ENCODE measurements at places on chromosomes 3 and 15.

DNA sequence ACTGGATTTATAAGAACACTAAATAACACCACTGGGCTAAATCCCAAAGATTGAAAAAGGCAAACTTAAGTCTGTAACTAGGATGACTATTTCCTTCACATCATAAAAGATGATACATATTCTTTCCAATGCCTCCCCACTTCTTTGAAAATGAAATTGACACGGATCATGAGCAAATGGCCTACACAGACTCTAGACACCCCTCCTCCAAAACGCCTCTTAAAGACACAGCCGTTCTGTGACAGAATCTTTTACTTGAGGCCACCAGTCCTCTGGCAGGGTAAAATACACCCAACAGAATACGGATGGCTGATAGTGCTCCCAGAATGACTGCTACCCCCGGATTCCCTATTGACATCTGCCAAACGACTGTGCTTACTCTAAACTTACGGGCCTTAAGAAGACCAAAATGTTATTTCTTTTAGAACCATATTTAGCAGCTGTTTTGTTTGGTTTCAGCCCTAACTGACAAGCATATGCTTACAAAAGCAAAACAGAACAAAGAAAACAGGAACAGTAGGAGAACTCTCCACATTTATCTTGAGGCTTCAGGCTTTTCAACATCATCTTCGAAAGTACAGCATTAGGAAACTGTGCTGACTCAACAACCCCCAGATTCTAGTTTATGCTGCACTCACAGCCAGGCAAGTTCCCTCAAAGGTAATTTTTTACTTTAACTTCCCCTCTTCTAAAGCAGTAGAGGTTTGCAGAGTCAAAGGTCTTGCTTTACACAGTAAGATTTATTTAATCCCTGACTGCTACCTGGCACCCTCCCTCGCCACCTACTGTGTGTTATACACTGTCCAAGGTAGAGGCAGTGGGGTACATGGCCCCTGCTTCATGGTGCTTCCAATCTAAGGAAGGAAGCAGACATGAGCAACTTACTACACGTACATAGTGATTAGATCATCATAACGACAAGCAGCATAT lies 84.3 kb downstream of the TNIK start:
- no peak for DNase-seq

DNA sequence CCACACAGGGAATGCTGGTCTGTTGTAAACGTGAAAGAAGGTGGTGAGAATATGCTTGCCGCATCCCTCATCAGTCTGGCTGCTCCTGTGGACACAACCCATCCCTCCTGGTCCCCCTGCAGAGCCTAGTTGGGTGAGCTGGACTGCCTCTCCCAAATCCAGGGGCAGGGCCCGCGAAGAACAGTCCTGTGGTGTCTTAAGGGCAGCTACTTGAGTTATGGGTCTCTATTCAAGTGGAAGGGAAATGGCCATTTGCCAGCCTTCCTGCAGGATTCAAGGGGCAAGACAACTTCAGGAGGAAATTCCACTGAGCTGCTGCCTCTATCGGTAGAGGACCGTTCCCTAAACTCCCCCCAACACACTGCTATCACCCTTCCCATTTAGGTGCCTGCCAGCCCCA lies 98.9 kb downstream of the IQSEC1 start:
- DNase-seq: no peak

DNA sequence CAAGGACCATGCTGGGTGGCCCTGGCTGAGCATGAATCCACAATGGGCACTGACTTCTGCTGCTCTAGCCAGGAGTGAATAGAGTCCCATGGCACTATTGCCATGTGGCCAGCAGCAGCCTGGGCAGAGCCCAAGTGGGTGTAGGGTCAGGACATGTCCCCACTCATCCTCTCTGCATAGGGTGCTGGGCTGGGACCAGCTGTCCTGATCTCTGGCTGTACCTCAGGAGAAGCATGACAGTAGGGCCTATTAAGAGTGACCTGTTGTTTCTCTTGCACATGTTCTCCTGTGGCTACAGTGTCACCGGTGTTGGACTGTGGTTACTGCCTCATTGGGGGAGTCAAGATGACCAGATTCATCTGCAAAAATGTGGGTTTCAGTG lies 46.9 kb downstream of the DLEC1 start:
- no peak for DNase-seq

DNA sequence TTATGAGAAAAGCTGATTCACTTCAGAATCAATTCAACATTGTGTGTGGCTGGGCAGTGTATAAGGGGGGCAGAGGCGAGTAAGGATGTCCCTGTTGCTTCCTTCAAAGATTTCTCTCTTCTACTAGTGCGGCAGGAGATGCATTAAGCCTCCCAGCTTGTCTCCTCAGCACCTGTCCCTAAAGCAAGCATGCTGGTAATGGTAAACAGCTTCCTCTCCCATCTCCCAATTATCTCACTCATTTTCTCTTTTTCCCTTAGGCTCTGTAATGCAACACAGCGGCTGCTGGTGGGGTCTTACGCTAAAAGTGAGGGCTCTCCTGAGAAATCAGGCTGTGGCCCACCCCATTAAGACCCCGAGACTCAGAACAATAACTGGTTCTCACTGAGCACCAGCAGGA lies 306.4 kb upstream of the ROPN1 start:
- no peak for DNase-seq

DNA sequence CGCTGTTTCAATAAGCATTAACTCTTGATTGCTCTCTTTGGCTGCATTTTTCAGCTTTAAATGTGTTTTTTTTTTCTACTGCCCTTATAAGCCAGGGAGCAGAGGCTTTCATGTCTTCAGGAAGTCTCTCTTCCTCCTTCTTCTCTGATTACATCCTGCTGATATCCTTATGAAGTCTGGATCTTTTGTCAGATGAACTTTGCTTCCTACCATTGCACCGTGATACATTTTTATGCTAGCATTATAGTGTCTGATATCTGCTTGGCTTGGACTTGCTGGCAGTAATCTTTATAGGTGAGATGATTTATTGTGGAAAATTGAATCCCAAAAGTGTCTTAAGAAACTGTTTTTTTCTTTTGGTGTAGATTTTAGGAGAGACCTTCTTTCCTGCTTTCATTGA lies 160.4 kb upstream of the CFAP20DC start:
- DNase-seq: no peak

- no peak for DNase-seq
Measured at GRCh38 chr3:57900786-57901185, 107.4 kb upstream of the FLNB start.

GRCh38 chr15:57108296-57108695 lies 189.9 kb downstream of the TCF12 start:
- DNase-seq: no peak

DNA sequence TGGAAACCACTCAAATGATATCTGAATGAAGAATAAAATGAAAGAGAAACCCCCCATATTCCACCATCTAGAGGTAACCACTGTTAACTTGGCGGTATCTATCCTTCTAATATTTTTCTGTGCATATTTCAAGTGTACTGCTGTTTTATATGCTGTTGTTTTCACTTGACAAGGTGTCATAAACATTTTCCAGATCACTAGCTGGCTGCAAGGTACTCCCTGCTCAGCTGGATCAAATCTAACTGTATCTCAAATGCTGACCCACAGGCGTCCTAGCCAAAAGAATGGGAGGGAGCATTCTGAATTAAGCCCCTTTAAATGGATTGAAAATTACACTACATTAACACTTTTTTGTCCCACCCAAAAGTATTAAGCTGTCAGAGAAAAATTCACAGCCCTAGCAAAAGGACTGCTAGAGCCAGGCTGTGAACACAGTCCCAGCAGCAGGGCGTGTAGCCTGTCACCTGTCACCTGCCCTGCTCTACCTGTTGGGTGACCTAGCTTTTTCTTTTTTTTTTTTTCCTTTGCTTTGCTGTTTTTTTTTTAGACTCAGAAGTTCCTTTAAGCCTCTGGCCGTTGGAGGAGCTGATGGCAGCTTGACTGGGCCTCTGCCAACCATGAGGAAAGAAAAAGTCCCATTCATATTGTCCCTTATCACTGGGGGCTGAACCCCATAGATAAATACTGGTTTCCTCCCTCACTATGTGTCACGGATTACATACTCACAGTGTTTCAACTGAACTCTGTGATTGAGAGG lies 93.7 kb upstream of the TSC22D2 start:
- no peak for DNase-seq

DNA sequence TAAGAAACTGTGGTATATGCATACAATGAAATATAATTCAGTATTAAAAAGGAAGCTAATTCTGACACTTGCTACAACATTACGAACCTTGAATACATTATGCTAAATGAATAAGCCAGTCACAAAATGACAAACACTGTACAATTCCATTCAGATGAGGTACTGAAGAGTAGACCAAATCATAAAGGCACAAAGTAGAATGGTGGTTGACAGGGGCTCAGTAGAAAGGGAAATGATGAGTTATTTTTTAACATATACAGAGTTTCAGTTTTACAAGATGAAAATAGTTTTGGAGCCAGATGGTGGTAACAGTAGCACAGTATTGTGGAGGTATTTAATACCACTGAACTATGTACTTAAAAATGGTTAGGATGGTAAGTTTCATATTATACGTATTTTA lies 254.6 kb upstream of the RBMS3 start:
- no peak for DNase-seq

GRCh38 chr15:72271895-72272212 lies 500 bp downstream of the PARP6 start:
- no peak for DNase-seq

DNA sequence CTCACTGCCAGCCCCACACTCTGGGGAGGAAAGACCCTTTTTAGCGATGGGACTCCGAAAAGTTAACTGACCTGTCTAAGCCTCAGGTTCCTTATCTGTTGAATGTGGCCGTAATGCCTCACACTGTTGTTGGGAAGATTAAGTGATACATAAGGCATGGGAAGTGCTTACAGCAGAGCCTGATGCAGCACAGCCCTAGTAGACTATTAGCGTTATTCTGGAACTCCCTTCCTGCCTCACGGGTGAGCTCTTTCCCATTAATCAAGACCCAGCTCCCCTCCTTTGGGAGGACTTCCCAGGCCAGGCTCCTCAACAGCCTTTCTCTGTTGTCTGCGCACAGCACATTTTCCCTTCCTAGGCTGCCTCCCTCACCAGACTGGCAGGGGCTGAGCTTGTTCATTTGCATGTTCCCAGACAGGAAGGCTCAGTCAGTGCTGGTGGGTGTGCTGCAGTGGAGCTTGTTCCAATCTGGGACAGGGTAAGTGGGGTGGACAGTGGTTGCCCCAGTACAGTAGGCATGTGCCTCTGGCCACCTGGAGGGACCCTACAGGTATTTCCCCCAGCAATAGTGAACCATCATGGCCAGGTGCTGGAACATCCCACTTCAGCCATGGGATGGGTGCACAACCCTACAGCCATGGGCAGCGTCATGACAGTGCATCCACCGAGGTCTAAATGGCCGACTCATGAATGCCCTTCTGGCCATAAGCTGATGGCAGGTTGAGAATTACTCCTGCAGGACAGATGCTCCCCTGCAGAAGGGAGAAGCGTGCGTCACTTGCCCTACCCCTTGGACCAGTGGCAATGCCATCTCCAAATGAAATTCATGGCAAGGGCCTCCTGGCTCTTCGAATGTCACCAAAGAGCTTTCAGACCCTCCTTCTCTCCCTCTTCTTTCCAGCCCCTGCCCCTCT lies 5.8 kb upstream of the PSTPIP1 start:
- DNase-seq: no peak

DNA sequence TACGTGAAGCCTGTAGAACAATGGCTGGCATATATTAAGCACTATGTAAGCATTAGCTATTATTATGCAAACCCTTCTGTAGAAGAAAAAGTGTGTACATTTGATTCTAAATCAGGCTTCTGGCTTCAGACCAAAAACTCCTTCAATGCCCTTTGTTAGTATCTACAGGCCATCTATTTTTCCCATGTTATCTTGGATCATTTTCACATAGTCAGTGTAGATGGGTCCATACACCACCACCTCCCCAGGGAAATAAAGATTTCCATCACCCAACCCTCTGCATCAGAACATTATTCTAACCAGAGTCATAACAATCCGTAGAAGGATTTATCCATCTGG lies 8.0 kb upstream of the KLHL6 start:
- no peak for DNase-seq

GRCh38 chr3:73206030-73206429 lies 144.6 kb downstream of the EBLN2 start:
- no peak for DNase-seq

GRCh38 chr15:65790694-65791334 lies 1.3 kb downstream of the DENND4A start:
- DNase-seq: no peak

DNA sequence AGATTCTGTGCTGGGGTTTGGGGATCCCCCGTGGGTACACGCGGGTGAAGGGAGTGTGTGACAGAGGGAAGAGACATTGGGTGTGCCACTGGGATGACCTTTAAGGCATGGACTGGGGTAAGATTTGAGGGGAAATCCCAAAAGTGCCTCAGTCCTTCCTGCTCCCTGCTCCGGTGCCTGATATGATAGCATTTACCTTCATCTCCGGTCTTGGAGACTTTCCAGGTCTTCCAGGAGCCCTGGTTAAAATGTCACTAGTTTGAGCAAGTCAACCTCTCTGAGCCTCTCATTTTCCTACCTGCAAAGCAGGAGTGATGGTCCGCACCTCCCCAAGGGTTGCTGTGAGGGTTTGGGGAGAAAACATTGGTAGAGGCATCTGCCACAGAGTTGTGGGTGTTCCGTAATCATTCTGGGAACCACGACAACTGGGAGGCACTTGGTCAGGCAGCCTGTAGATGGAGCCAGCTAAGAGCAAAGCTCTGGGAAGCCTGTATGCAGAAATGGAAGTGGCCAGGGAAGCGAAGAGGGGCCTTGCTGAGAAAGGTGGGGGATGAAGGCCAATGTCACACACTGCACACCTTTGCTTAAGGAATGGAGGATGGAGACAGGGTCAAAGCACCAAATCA lies 33.9 kb upstream of the KIF23 start:
- no peak for DNase-seq

GRCh38 chr3:40243056-40243455 lies 66.5 kb upstream of the EIF1B start:
- DNase-seq: no peak

- no peak for DNase-seq
Measured at GRCh38 chr3:46935989-46936558, 40.5 kb downstream of the CCDC12 start.

DNA sequence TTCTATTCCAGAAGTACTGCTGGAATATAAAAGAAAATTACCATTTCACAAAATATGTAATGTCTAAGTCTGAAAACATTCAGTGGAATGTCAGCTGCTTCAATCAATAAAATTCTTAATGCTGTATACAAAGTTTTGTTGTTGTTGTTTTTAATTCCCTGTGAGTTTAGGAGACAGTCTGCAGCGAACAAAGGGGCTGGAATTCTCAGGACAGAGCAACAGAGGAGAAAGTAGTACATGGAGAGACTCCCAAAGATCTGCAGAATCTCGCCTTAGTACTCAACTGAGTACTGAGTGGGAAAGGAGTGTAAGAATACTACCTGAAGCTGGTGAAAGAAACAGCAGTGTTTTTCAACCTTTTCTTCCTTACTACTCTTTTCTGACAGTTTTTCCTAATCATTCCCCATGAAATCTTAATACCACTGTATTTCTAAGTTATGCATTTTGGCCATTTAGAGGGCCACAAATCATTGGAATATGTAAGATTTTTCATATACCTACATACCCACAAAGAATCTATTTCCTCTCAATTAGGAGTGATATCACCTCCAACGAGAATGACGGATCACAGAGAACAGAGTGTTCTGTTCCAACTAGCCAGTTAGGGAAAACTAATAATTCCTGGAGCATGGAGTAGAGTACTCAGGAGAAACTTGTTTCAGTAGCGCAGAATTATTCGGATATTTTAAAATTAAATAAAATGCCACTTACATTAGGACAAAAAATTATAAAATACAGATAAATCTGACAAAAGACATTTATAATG lies 16.0 kb downstream of the ANKRD28 start:
- DNase-seq: no peak

Data from occipital lobe (tissue), 3 donors.